Activated effector memory CD4-positive, alpha-beta T cell treated with Interleukin-2 at 50 U/mL for 16 hours (primary cell): ENCODE measurements at places on chromosomes 12 and 14.

DNA sequence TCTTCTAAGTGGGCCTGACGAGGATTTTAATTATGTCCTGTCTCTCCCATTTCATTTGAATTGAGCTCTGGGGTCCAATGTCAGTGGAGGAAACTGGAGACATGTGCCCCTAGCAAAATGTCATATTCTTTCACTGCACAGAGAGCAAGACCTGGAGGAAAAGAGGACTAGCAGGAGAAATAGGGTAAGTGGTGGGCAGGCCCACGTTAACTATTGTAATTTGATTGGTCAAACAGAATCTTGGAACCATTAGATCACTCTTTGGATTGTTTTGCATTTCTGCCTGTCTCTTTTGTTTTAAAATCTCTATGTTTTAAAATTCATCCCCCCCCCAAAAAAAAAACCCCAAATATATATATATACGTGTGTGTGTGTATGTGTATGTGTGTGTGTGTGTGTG is 113.9 kb upstream of the PELI2 start:
- no peak for DNase-seq

GRCh38 chr12:25054076-25054782 is 105.3 kb upstream of the BCAT1 start:
- DNase-seq, result no peak

DNA sequence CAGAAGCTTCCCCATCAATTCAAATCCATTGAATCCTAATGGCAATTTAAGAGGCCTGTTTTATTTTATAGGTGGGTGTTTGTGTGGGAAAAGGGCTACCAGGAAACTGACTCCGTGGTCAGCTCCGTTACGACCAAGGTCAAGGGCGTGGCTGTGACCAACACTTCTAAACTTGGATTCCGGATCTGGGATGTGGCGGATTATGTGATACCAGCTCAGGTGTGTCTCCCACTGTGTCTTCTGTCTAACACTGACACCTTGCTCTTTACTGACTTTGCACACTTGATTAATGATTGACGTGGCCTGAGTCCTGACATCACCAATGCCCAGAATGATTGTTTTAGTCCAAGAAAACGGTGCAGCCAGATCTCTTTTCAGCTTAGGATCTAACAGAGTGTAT is 7.1 kb downstream of the P2RX4 start:
- no peak for DNase-seq

DNA sequence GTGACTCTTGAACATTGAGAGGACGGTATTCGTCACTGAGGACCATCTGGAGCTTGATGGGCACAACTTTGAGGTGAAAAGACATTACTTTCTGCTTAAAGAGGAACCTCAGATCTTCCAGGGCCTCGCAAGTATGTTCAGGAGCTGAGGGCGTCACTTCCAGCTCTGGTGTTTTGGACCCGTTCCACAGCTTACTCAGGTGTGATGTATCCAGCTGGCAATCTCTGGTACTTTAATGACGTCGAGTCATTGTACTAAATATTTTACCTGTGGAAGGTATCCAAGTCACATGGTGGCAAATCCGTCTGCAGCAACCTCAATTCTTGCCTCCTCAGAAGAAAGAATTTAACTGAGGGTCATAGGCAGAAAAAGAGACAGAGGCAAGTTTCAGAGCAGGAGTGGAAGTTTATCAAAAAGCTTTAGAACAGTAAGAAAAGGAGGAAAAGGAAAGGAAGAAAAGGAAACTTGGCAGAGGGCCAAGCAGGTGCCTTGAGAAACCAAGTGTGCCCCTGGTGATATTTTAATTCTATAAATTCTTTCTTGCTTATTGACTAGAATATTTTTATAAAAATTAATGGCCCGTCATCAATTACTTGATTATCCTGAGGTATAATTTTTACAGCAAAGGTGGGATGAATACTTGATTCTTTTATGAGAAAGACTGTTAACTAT is 250.6 kb downstream of the AEBP2 start:
- no peak for DNase-seq
